ENCODE measurements at places on chromosomes 1 and 21. TPM values are rescaled to one million over a fixed set of nuclear protein-coding genes. Genes with fewer than 3 reads are reported as not detected.
A peak's percentile ranks its signal among the peaks of the same experiment; 100 is the strongest.

Gene TEDDM1
- total RNA-seq: not detected

GRCh38 chr1:206566999-206567398, 45.3 kb downstream of the EIF2D start:
- no peaks in the 10 kb centered on the region for H3K4me1 ChIP-seq
- DNase-seq: no peak
- no peaks in the 10 kb centered on the region for H3K27me3 ChIP-seq
- H3K36me3 ChIP-seq: no peaks in the 10 kb centered on the region
- no peak overlapping the region for H3K27ac ChIP-seq

Gene DPT
- 42.5 TPM for total RNA-seq

DNA sequence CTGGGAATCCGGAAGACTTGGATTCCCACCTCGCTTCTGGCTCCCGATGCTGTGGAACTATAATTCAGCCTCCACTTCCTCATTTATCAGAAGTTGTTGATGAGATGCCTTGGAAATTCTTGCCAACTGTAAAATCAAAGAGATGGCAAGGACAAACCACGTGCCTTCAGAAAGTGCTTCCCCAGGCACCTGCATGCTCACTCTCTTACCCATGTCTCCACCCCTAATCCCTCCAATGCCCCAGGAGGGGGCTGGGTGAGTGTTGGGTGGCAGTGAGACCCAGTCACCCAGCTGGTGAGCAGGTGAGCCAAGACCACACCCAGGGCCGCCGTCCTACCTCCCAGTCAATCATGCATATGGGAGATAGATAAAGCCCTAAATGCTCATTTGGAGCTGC, 160.8 kb downstream of the PSMG1 start:
- H3K36me3 ChIP-seq: no peaks in the 10 kb centered on the region
- H3K27ac ChIP-seq: peak overlapping the region; percentile 87
- DNase-seq: no peak
- no peaks in the 10 kb centered on the region for H3K27me3 ChIP-seq
- peaks cover 45% of the 10 kb centered on the region for H3K4me1 ChIP-seq
- H3K4me3 ChIP-seq: no peak overlapping the region

DNA sequence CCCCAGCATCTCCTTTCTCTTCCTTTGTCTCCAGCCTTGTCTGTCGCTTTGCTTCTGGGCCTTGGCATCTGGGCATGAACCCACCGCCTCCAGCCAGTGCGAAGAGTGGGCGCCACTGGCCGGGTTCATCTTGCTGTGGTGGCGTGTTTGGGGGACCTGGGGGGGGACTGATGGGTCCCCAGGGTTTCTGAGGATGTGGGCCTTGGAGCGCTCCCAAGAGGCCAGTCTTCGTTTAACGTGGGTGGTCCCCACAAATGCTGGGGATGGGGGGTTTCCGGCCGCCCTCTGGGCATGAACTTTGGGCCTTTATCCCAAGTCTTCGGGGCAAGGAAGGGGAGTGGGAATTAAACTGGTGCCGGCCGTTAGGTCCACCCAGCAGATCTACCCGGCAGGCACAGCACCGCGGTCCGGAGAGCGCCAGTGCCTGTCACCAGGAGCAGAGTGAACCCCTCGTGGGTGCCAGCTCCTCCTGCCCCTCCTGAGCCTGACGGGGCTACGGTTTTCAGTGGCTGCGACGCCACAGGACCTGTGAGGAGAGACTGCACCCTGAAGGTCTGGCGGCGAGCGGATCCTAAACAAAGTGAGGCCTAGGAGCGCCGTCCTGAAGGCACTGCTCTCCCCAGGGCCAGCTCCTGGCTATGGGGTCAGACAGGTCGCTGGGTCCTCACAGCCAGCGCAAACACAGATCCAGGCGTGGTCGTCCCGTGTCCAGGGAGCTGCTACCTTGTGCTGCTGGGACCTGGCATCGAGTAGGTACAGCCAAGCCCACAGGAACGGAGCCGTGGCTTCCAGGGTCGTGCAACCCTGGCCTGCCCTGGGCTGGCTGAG, 12.1 kb upstream of the C1orf174 start:
- H3K27ac ChIP-seq: no peak overlapping the region
- peaks cover 40% of the 10 kb centered on the region for H3K27me3 ChIP-seq
- H3K4me1 ChIP-seq: peaks cover 5% of the 10 kb centered on the region

GRCh38 chr1:48939042-48939441, 162.4 kb upstream of the BEND5 start:
- H3K4me1 ChIP-seq: no peaks in the 10 kb centered on the region
- no peak overlapping the region for H3K4me3 ChIP-seq
- H3K36me3 ChIP-seq: no peaks in the 10 kb centered on the region

DNA sequence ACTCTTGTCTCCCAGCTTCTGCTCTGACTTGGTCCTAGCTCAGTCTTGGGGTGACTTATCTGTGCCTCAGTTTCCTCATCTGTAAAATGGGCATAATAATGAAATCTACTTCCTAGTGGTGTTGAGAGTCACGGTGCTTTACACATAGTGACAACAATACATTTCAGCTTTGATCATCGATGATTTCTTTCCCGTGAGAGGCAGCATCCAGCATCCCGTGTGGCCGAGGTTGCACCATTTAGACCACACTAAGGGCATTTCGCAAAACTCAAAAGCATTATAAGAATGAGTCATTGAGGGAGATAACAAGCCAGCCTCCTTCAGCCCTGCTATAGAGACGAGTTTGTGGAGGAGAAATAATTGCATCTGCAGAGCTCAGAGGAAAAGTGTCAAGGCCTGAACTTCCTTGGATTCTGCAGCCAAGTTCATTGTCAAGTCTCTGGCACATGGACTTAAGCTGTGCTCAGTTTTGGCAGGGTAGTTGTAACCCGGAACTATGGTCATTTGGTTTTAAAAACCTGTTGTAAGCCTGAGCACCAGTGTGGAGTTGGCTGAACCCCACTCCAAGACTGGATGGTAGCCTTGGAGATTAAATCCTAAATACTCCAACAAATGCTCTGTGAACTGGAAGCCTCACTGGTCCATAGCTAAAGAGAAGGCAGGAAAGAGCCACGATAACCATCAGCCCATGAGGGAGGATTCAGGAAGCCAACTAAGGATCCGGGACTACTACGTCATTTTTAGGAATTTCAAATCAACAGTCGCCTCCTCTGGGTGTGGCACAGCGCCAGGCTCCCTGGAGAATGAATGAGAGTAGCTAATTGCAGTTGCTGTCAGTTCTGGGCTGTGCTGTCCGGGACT, 64.2 kb downstream of the TCP10L start:
- no peaks in the 10 kb centered on the region for H3K36me3 ChIP-seq
- no peak overlapping the region for H3K4me3 ChIP-seq

Gene CA6
- total RNA-seq: not detected

GRCh38 chr1:153951801-153952200, 5.3 kb upstream of the DENND4B start:
- no peak for DNase-seq
- no peaks in the 10 kb centered on the region for H3K27me3 ChIP-seq
- peaks cover 19% of the 10 kb centered on the region for H3K4me1 ChIP-seq
- H3K4me3 ChIP-seq: no peak overlapping the region
- peaks cover 34% of the 10 kb centered on the region for H3K36me3 ChIP-seq
- H3K27ac ChIP-seq: no peak overlapping the region

- H3K4me3 ChIP-seq: peak overlapping the region; percentile 70
- peak; percentile 18 for DNase-seq
- no peaks in the 10 kb centered on the region for H3K36me3 ChIP-seq
- peak overlapping the region; percentile 87 for H3K27ac ChIP-seq
Observed at GRCh38 chr1:165828103-165828668, 772 bp downstream of the UCK2 start.

Gene PTGS2
- 5.0 TPM for total RNA-seq

- no peaks in the 10 kb centered on the region for H3K27me3 ChIP-seq
- H3K27ac ChIP-seq: peak overlapping the region; percentile 96
- H3K4me3 ChIP-seq: peak overlapping the region; percentile 75
- no peak for DNase-seq
- H3K4me1 ChIP-seq: peaks cover 52% of the 10 kb centered on the region
- H3K36me3 ChIP-seq: no peaks in the 10 kb centered on the region
Observed at GRCh38 chr1:111738133-111738435, 1.1 kb downstream of the INKA2 start.

Gene LYPD8
- total RNA-seq: not detected

DNA sequence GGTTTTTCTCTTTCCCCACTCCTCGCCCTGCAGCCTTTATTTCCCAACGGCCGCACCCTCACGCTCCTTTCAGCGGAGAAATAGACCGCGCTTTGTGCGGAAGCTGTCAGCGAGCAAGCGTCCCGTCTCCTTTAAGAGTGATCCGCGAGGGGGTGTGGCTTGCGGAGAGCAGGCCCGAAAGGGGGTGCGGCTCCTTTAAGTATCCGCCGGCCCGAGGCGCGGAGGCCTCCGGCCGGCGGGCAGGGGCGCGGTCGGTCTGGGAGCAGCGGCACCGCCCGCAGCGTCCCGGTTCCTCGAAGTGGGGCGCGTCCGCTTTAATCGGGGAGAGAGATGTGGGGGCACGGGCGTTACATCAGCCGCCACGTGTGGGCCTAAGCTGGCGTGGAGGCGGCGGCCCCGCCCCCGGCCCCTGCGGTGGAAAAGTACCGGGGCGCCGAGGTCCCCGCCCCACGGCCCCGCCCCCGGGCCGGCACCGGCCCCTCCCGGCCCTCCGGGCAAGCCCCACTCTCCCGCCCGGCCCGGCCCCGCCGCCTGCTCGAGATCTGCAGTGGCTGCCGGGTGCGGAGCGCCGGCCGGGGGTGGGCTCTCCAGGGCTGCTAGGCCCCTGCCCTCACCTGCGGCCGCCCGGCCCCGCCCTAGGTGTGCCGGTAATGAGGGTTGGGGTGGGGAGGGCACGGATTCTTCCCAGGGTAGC, 1.2 kb downstream of the SLC6A9 start:
- H3K4me3 ChIP-seq: peak overlapping the region; percentile 81
- H3K36me3 ChIP-seq: no peaks in the 10 kb centered on the region
- peak; percentile 88 for DNase-seq
- no peaks in the 10 kb centered on the region for H3K27me3 ChIP-seq

Gene NTNG1
- total RNA-seq: not detected

GRCh38 chr1:116722016-116722838, 32.0 kb upstream of the CD2 start:
- H3K27ac ChIP-seq: no peak overlapping the region
- no peak overlapping the region for H3K4me3 ChIP-seq
- H3K27me3 ChIP-seq: no peaks in the 10 kb centered on the region
- DNase-seq: no peak

Gene PDZK1IP1
- total RNA-seq: 0.78 TPM

- DNase-seq: no peak
- H3K4me3 ChIP-seq: no peak overlapping the region
- H3K36me3 ChIP-seq: no peaks in the 10 kb centered on the region
- H3K4me1 ChIP-seq: no peaks in the 10 kb centered on the region
Observed at GRCh38 chr1:2443277-2444137, 31.1 kb upstream of the PEX10 start.

Gene NR5A2
- total RNA-seq: 1.4 TPM

Gene NCF2
- 2.2 TPM for total RNA-seq

Gene FCER1G
- total RNA-seq: 2.9 TPM

Gene RIT1
- total RNA-seq: 12.8 TPM

Gene PGLYRP4
- total RNA-seq: not detected

Gene MROH7
- 2.1 TPM for total RNA-seq

GRCh38 chr1:242692988-242693387, 168.5 kb upstream of the PLD5 start:
- no peaks in the 10 kb centered on the region for H3K4me1 ChIP-seq
- no peaks in the 10 kb centered on the region for H3K36me3 ChIP-seq
- H3K27me3 ChIP-seq: no peaks in the 10 kb centered on the region
- H3K4me3 ChIP-seq: no peak overlapping the region
- H3K27ac ChIP-seq: no peak overlapping the region
